ENCODE measurements at places on chromosomes 12 and 14.

GRCh38 chr14:100826391-100827100, 628 bp downstream of the MEG3 start:
- no peak for DNase-seq

- no peak for DNase-seq
Observed at GRCh38 chr12:103178366-103179080, 221.0 kb downstream of the ASCL1 start.

- no peak for DNase-seq
Observed at GRCh38 chr12:45235087-45236025, 19.5 kb downstream of the ANO6 start.

GRCh38 chr12:114371250-114371649, 34.7 kb downstream of the TBX5 start:
- DNase-seq: no peak

- peak; percentile 85 for DNase-seq
Observed at GRCh38 chr12:31589598-31589903, 1.4 kb downstream of the DENND5B start.

GRCh38 chr12:116538076-116538591, 21.0 kb upstream of the MAP1LC3B2 start:
- DNase-seq: no peak

- DNase-seq: no peak
Observed at GRCh38 chr12:77042833-77043232, 22.5 kb downstream of the E2F7 start.

DNA sequence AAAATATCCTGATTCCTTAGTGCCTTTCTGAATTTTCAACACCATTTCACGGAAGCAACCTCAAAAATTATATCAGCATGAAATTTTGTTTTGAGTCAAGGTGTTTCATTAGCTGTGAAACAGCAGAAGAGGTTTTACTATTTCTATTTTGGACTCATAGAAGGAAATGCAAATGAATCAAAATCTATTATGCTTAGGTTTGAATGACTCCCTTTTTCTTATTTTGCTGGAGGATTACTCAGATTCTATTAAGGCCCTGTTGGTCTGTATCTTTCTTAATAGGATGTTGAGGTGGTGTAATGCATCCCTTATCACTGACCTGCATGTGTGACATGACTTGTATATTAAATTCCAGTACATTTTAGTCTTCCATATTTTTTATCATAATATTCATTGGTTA, 165.8 kb downstream of the TMTC2 start:
- no peak for DNase-seq

DNA sequence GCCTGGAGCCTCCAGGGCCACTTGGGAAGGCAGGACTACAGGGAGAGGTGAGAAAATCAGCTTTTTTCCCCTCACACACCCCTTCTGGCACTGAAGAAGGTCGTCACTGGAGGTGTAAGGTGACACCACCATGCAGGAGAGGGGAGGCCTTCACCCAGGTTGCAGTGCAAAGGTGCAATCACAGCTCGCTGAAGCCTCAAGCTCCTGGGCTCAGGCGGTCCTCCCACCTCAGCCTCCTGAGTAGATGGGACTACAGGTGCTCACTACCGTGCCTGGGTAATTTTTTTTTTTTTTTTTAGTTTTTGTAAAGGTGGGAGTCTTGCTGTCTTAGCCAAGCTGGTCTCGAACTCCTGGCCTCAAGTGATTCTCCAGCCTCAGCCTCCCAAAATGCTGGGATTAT, 93.6 kb downstream of the TNFAIP2 start:
- DNase-seq: no peak

GRCh38 chr12:118061873-118062843, 1.2 kb upstream of the WSB2 start:
- no peak for DNase-seq

DNA sequence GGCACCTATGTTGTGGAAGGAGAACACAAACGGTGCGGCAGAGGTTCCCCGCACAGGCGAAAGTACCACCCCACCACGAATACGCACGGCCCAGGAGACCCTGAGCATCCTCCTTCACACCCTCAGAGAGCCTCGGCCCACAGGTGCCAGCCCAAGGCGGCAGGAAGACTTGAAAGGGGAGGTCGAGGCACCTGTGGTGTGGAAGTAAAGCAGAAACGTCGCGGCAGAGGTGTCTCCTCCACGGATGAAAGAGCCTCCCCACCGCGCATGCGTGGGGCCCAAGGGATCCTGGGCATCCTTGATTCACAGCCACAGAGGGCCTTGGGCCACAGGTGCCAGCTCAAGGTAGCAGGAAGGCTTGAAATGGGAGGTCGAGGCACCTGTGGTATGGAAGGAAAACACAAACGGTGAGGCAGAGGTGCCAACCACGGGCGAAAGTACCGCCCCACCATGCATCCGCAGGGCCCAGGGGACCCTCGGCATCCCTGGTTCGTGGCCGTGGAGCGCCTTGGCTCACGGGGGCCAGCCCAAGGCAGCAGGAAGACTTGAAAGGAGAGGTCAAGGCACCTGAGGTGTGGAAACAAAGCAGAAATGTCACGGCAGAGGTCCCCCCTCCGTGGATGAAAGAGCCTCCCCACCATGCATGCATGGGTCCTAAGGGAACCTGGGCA, 380.1 kb downstream of the ALG10 start:
- no peak for DNase-seq

- DNase-seq: no peak
Observed at GRCh38 chr14:92475451-92476187, 38.0 kb upstream of the RIN3 start.
